ENCODE measurements at places on chromosomes 2 and 18. TPM values are rescaled to one million over a fixed set of nuclear protein-coding genes. Genes with fewer than 3 reads are reported as not detected.

DNA sequence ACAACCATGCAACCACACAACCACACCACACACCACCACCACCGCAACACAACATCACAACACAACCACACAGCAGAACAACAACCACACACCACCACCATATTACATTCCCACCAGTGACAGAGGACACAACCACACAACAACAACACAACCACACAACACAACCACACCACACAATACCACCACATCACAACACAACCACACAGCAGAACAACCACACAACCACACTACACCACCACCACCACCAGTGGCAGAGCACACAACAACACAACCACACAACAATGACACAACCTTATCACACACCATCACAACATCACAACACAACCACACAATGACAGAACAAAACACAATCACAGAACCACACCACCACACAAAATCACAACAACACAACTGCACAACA, 313.0 kb upstream of the MYT1L start:
- DNase-seq = no peak

DNA sequence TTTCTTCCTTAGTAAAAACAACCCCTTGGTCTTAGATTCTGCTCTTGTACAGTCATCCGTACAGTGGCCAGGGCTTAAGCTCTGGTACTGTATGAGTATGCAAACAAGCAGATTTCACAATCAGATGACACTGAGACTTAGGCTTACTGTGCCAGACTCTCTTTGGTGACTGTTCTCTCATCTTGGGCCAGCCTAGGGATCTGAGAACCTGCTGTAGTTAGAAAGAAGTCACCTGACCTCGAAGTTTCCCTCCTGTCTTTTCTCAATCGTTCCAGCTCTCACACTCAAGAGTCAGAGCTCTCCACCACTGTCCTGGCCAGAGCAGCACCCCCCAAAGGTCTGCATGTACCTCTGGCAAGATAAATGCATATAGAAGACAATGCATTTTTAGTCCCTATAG, 63.2 kb downstream of the ZEB2 start:
- peak; percentile 26 for DNase-seq

Gene ZC3H8
- total RNA-seq = 92.4 TPM

Gene STPG4
- 5.8 TPM for total RNA-seq

Gene OXER1
- total RNA-seq = 20.7 TPM
